Large intestine (tissue), 12 donors: ENCODE measurements at places on chromosomes 7 and 10. TPM values are rescaled to one million over a fixed set of nuclear protein-coding genes. Genes with fewer than 3 reads are reported as not detected.

GRCh38 chr7:51428217-51428887, 111.7 kb upstream of the COBL start:
- DNase-seq, result peak; percentile 9

GRCh38 chr7:102890292-102890970, 22.4 kb upstream of the LRRC17 start:
- peak; percentile 34 for DNase-seq

GRCh38 chr7:121062671-121063279, 74.3 kb downstream of the CPED1 start:
- DNase-seq, result no peak

- no peak for DNase-seq
Observed at GRCh38 chr7:158061884-158062656, 525.6 kb downstream of the PTPRN2 start.

DNA sequence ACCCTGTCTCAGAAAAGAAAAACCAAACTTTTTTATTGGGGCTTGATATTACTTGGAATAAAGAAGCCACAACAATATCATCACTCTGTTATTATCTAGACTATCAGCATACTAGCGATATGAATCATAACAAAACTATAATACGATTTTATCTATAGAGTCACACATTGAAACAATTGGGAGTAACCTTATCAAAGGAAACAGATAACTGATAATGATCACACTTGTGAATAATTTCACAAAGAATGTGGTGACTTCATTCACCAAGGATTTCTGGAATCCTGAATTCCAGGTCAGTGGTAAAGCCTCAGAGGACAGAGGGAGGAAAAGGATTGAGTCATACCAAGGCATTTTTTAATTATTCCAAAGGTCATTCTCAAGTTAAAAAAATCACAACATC, 32.1 kb upstream of the NMT2 start:
- DNase-seq, result no peak

DNA sequence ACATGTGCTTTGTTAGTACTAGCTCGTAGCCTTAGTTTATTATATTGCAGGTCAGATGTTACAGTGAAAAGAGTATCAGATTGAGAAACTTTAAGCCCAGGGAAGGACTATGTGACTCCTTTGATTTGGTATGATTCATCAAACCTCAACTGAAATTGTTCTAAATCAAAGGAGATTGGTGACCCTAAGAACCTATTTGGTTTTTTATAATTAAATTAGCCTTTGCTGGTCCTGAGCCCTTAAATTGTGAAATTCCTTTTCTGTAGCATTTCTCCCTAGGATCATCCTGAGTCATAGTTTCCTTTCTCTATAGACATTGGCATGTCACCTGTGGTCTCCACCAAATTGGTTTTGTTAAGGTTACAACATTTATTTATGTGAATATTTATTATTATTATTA, 89.7 kb downstream of the POLR1F start:
- no peak for DNase-seq

DNA sequence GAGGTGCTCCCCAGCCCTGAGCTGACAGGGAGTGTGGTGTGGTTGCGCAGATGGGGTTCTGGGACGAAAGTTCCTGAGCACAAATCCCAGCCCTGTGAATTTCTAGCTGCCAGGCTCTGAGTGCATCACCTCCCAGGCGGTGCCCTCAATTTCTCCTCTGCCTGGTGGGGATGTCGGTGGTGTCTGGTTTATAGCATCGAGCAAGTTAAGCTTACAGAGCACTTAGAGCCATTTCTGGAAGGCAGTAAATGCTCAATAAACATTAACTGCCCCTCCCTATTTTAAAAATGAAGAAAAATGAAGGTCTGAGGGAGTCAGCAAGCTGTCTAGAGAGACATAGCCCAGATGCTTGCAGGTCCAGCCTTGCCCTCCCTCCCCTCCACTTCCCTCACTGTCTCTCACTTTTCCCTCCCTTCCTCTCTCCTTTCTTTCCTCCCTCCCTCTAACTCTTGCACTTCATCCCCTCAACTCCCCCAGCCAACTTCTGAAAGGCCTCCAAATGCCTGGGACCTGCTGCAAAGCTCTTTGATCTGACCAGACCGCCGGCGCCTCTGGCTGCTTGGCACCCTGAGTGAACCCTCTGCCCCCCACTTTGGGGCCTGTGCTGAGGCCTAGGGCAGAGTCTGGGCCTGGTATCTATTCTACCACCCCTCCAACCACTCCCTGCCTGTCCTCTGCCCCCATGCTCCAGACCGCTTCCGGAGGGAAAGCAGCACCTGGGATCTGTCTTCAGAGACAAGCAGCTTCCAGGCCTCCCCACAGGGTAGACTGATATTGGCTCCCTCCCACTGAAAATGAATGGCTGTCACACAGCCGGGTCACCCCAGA, 438.3 kb downstream of the RPS24 start:
- peak; percentile 90 for DNase-seq

- no peak for DNase-seq
Observed at GRCh38 chr10:12980102-12980661, 21.3 kb downstream of the CCDC3 start.

DNA sequence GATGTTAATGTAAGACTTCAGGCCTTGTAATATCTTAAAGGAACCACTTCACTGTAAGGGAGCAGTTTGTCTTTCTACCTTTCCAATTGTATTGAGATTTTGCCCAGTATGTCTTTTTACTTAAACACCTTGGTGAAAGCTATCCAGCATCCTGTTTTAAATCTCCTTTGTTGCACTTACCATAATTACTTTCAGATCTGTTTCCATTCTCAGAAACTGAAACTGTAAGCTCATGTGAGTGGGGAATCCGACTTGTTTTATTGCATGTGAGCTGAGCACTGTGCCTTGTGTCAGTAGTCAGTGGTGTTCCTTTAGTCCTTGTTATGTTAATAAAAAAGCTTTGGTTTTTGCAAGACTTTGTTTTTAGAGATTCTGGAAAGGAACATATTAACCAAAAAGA, 42.2 kb downstream of the BMPR1A start:
- peak; percentile 78 for DNase-seq

GRCh38 chr10:43125274-43125845, 12.9 kb upstream of the CSGALNACT2 start:
- DNase-seq, result no peak

DNA sequence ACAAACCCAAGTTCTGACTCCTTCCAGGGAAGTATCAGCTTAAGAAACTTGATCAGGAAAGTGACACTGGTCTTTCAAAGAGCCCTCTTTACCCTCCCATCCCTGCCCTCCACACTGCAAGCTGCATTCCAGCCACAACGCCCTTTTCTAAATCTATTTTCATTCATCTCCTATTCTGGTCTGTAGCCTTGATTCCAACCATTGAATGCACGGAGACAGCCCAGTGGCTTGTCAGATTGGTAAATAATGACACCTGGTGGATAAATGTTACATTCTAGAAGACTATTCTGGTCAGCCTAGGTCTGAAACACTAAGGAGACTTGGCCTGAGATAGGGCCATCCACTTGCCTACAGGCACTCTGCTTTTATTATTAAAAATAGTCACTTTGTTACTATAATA, 20.9 kb downstream of the MORN4 start:
- DNase-seq, result peak; percentile 28

DNA sequence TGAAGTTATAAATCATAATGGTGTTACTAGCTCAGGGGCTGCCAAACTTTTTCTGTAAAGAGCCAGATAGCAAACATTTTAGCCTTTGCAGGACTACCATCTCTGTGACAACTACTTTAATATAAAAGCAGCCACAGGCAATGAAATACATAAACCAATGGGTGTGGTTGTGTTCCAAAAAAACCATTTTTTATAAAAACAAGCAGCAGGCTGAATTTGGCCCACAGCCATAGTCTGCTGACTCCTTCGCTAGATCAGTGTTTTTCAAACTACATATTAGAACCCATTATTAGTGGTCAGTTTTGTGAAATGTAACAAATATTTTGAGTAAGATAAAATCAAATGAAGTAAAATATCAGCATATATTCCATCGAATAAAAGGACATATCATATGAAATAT, 13.6 kb downstream of the GNG11 start:
- DNase-seq, result no peak

GRCh38 chr7:1418505-1419309, 40.6 kb downstream of the MICALL2 start:
- DNase-seq, result no peak

DNA sequence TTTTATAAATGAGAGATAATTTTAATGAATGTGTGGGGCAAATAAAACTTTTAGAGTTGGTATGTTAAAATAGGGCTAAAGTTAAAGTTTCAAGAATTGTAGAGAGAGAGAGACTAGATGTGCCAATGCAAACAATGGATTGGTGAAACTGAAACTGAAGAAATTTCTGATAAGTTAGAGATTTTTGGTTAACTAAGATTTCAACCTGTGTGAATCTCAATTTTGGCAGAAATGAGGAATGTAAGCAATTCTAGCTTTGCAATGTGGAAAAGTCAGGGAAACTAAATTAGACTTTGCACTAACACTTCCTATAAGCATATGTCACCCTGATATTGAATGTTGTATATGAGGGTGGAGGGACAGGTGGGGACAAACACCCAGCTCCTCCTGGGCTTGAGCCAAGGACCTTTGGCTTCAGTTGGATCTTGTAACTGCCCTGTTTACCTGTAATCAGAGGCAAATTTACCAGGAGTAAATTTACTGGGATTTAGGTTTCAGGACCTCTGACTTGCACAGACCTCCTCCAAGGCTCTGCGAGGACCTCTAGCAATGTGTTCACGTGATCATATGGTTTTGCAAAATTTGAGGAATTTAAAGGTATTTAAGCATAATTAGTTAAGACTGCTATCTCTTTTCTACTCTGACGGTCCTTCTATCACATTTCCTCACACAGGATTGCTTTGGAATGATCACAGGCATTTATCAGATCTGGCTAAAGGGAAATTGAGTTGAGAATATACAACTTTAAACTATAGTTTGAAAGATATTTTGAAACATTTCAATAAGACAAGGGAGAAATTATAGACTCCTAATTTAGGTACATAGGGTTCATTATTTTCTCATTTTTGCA, 33.1 kb upstream of the RPA3 start:
- peak; percentile 26 for DNase-seq

- DNase-seq, result no peak
Observed at GRCh38 chr7:35418716-35419390, 165.0 kb upstream of the TBX20 start.

GRCh38 chr7:155669717-155670505, 25.4 kb downstream of the RBM33 start:
- DNase-seq, result no peak

GRCh38 chr7:114508086-114508485, 93.5 kb downstream of the FOXP2 start:
- no peak for DNase-seq

DNA sequence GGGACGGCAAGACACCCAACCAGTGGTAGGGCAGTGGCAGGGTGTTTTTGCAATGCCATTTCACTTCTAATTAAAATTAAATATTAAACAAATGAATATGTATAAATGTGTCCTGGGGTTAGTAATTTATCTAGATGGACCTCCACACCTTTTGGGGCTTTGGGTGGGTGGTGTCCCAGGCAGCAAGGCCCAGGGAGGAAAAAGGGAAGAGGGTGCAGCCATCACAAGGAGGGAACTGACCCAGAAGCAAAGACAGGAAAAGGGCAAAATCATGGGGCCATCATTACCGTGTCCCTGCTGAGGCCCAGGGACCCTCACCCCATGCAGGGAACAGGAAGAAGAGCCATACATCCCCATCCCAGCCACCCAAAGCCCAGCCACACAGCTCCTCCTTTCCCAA, 204.6 kb downstream of the GRID1 start:
- no peak for DNase-seq

Gene AVPI1
- 56.5 TPM for polyA plus RNA-seq

Gene ZNF488
- polyA plus RNA-seq, result 2.2 TPM

Gene MARVELD1
- polyA plus RNA-seq, result 32.9 TPM

Gene ATOH7
- polyA plus RNA-seq, result 1.4 TPM

Gene PMS2
- 10.2 TPM for polyA plus RNA-seq

Gene COBL
- 30.5 TPM for polyA plus RNA-seq

Gene TMEM236
- polyA plus RNA-seq, result 34.3 TPM

Gene CPA4
- 7.9 TPM for polyA plus RNA-seq

Gene FZD8
- polyA plus RNA-seq, result 5.5 TPM

Gene SEPTIN14
- polyA plus RNA-seq, result not detected
